ENCODE measurements at places on chromosomes 16 and 17.

DNA sequence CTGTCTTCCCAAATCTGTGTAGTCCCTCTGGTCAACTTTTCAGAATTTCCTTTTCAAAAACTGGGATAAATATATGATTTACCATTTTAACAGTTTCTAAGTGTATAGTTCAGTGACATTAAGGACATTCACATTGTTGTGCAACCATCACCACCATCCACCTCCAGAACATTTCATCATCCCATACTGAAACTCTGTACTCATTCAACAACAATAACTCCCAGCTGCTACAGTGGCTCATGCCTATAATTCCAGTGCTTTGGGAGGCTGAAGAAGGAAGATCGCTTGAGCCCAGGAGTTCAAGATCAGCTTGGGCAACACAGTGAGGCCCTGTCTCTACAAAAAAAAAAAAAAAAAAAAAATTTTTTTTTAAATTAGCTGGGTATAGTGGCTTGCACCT is 131.0 kb downstream of the AATF start:
- no peak for DNase-seq

DNA sequence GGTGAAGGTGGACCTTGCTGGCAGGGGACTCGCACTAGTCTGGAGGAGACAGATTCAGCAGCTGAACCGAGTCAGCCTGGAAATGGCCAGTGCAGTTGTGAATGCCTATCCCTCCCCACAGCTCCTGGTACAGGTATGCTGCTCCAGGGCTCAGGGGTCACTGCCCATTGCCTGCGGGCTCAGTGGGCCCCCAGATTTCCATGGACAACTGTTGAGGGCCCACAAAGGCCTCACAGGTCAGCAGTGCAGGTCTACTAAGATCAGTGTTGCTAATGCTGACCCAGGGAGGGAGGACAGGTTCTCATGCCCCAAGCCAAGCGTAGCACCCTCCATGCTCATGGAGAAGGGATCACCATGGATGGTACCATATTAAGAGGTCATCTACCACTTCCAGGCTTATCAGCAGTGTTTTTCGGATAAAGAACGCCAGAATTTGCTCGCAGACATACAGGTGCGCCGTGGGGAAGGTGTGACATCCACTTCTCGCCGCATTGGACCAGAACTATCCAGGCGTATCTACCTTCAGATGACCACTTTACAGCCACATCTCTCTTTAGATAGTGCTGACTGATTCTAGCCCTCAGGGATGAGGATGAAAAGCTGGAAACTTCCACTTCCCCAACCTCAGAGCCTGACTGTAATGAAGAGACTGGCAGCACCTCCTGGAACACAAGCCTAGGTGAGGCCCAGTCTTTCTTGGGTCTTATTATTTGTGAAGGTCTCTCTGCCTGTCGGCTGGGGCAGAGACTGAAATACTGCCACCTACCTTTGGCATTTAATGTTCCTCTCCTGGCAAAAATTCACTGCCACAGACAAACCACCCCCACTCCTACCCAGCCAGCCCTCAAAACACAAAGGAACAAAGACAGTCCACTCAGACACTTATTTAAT is 7.6 kb downstream of the EME1 start:
- no peak for DNase-seq

DNA sequence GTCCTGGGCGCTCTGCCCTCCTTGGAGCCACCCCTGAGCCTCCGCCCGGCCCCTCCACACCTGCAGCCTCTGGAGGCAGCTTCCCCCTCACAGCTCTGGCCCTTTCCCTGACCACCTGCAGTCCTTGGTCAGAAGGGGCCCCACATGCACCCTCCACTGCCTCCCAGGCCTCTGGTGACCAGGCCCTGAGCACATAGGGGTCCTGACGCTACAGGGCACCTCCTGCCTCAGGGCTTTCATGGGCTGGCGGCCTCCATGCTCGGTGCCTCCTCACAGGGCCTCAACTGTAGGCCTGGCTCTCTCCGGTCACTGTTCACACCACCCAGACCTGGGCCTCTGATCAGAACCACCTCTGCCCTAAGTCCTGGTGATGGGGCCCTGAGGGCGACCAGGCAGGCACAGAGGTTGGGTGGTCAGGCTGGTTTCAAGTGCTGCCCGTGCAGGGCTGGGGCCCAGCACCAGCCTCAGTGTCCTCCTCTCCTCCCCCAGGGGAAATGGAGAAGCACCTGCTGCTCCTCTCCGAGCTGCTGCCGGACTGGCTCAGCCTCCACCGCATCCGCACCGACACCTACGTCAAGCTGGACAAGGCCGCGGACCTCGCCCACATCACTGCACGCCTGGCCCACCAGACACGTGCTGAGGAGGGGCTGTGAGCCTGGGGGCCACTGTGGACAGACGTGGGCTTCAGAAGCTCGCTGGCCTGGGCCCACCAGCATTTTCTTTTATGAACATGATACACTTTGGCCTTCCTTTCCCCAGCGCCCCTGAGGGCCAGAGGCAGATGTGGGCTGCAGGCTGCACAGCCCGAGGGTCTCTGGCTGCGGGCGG is 3.9 kb downstream of the APRT start:
- DNase-seq: no peak

DNA sequence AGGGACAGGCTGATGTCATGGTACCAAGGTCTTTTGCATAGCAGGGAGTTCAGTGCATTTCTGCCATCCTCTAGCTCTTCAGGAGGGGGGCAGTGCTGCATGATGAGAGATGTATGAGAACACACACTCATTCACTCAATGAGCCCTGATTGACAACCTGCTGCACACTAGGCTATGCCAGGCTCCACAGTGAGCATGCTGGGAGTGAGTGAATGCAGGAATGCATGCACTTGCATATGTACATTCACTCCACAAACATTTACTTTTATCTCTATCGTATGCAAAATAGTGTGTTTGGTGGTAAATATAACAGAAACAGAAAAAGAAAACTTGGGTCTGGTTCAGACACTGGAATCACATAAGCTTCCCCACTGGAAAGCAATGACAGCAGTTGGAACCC is 374.1 kb upstream of the C16orf82 start:
- DNase-seq: no peak

GRCh38 chr16:2143878-2144485 is 4.4 kb upstream of the RAB26 start:
- no peak for DNase-seq

- no peak for DNase-seq
Measured at GRCh38 chr17:28008513-28008912, 34.0 kb upstream of the NLK start.

GRCh38 chr17:60524463-60525327 is 1.3 kb downstream of the APPBP2 start:
- no peak for DNase-seq

DNA sequence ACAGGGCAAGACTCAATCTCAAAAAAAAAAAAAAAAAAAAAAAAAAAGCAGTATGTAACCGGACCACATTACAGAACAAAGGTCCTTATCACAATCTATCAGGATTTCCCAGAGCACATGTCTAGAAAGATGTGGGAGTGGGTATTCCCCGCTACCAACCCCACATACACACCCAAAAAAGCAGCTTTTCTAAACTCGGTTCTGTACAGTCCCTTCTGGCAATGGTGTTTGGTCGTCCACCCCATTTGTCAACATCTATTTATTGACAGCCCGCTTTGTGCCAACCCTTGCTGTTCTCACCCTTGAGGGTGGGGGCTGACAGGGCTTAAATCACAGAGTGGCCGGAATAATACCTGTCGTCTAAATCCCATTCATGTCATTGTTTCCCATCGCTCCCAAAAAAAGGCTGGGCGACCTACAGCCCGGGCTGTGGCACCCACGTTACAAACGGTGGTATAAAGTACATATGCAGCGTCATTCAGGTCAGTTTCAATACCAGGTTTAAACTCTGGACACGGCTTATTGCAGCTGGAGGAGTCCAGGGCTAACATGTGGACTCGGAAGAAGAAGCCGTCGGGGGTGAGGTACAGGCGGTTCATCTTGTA is 3.6 kb downstream of the C17orf58 start:
- no peak for DNase-seq

GRCh38 chr16:84829168-84829965 is 9.6 kb downstream of the CRISPLD2 start:
- no peak for DNase-seq

- no peak for DNase-seq
Measured at GRCh38 chr17:82171750-82172375, 40.8 kb downstream of the CCDC57 start.

GRCh38 chr17:43915559-43915958 is 8.2 kb upstream of the MPP2 start:
- DNase-seq: no peak

DNA sequence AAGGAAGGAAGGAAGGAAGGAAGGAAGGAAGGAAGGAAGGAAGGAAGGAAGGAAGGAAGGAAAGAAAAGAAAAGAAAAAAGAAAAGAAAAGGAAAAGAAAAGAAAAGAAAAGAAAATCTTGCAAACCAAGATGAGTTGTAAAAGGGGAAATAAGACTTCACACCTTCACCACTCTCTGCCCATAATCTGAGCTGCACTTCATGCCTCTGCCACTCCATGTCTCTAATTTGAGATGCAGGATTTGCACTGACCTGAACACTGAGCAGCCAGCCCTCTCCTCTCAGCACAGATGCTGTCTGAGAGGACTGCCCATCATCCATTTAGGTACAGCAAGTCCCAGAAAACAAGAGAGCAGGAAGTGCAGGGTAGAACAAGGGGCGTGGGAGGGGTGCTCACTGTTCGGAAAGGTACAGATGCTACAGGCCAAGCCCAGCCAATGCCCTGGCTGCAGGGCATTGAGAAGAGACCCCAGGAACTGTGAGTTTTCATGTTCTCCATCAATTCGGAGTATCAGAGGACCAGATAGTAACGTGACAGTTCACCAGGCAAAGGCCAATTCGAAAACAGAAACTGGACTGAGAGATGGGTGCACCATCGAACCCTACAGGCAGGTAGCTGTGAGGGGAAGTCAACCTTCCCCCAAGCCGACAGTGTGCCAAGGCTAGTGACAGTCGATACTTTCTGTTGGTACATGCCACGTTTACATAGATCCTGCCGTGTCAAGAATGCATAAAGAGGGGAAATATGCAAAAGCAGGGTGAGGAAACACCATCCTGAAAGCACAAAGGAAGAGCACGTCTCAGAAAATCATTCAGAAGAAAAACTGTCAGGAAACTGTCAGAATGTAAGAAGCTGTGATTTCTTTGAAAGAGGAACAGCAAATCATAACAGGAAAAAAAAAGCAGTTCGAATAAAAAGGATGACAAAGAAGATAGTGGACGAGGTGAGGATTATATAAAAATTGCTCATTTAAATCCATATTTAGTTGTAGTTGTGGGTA is 142.0 kb upstream of the RCVRN start:
- DNase-seq: no peak

GRCh38 chr17:3935140-3935542 is 18.9 kb upstream of the P2RX1 start:
- no peak for DNase-seq

DNA sequence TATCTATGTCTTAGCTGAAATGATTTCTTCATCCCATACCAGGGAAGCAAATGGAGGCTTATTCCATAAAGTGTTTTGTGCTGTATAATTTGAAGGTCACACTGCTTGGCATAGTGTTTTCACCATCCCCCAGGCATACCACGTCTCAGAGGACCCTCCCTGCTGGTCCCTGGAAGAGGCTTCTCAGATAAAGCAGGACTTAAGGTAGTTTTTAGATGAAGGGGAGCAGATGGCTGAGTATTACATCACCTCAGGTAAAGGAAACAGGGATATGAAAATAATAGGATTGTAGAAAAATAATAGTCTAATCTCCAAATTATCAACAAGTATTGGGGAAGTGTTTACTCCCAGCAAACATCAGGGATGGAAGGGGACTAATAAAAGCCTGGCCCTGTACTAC is 7.3 kb upstream of the SMG1 start:
- no peak for DNase-seq

- no peak for DNase-seq
Measured at GRCh38 chr17:31068291-31068690, 26.5 kb upstream of the NF1 start.

DNA sequence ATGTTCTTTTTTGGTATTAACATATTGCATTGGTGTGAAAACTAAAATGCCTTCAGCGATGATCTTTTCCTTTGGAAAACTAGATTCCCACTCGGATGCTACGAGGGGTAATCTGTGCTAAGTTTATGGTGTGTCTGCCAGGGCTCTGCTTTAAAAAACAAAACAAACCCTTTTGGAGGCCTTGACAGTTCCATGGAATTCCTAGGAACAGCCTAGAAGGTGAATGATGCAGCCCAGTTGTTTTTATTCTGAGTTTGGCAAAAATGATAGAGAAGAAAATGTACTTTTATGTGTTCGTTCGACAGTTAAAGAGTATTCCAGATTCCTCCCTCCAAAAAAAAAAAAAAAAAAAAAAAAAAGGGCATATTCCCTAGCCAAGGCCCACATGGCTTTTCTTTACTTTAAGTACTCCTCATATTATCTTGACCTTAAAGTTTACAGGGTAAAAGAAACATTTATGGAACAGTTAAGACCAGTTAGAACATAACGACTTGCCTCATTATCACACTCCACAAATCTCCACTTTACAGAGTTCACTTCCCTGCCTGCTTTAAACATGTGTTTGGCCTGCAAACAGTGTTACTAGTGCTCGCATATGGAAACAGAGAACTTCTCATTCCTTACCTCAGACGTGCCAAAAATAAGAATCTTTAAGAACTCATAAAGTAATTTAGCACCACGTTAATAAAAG is 159.1 kb downstream of the WWOX start:
- no peak for DNase-seq

DNA sequence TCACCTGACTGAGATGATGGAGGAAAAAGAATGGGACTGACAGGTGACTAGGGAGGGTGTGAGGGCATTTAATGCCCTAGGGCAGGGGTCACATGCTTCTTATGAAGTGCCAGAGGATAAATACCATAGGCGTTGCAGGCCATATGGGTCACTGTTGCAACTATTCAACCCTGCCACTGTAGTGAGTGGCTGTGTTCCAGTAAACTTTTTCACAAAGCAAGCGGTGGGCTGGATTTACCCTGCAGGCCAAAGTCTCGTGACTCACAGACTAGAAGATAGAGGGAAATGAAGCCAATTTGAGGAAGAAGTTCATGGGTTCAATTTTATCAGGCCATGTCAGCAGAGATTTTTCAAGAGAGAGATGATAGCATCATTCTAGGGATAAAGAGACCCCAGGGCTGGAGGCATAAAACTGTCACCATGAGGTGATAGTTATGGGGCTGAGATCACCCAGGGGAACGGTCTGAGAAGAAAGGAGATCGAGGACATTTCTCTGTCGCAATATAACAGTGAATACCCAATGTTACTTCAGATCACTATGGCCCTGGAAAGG is 8.6 kb downstream of the ARHGAP17 start:
- no peak for DNase-seq

- DNase-seq: no peak
Measured at GRCh38 chr17:30238387-30239088, 3.0 kb upstream of the SLC6A4 start.

DNA sequence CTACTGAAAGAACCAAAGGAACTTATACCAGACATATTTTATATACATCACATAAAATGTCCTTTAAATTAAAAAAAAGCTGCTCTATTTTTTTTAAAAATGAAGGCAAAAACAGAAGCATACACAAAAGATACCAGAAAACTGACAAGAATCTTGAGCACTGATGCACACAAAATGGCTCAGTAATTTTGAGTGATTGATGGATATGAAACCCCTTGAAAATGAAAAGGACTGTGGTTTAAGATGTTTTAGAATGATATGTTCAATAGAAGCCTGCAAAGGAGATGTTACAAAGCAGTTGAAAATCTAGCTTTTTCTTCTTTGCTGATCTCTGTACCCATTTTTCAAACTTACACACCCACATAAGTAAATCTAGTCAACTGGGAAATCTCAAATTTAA is 2.7 kb downstream of the C16orf87 start:
- DNase-seq: no peak
